Esophagus squamous epithelium (tissue), 5 donors: ENCODE measurements at places on chromosomes 7 and 10.
A peak's percentile ranks its signal among the peaks of the same experiment; 100 is the strongest.

DNA sequence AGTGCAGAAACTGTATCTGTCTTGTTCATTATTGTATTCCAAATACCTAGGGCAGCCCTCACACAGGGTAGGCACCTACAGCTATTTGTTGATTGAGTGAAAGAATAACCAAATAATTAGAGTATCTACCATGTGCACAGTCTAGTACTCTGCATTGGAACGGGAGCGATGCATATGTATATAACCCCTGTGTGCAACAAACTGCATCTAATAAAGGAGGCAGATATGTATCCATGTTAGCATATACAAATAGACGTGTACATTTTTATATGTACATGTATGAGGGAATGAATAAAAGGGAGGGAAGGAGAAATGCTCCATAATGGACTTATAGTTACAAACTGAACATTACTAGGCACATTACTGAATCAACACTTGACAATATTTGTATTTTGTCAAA is 191.3 kb upstream of the PTPRZ1 start:
- no peaks in the 10 kb centered on the region for H3K36me3 ChIP-seq
- no peak overlapping the region for H3K4me3 ChIP-seq
- H3K4me1 ChIP-seq = no peaks in the 10 kb centered on the region
- no peak for DNase-seq
- H3K27ac ChIP-seq = no peak overlapping the region
- no peaks in the 10 kb centered on the region for H3K27me3 ChIP-seq

GRCh38 chr7:2670720-2671391 is 17.1 kb upstream of the AMZ1 start:
- no peak overlapping the region for H3K27ac ChIP-seq
- peak; percentile 16 for DNase-seq
- no peak overlapping the region for H3K4me3 ChIP-seq

DNA sequence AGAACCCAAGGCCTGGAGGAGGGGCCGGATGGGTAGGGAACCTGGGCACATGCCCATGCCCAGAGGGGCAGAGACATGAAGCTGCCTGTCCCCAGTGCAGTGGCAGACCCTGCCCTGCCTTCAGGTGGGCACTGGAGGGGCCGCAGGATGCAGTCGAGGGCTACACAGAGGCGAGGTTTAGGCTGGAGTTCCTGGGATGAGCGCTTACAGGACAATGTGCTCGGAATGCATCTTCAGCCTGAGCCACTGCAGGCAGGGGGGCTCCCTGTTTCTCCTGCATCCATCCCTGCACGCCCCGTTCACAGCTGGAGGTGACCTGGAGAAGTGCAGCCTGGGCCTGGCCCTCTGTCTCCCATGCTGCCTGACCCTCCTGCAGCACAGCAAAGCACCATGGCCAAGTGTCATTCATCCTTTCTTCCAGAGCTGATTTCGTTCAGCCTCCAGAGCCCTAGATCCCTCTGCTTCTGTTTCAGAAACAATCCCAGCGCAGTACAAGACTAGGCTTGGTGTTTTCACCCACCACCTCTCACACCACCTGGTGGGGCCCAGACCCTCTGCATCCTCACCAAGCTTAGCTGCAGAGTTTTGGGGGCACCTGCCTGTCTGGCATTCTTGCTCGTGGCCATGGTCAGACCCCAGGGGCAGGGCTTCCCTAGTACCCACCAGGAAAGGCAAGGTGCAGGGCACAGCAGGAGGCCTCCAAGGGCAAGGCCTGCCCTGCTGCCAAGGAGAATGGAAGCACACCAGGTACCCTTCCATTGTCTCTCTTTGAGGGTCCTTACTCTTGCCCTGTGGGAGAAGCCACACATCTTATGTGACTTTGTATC is 311.9 kb downstream of the TCERG1L start:
- no peaks in the 10 kb centered on the region for H3K27me3 ChIP-seq
- H3K27ac ChIP-seq = no peak overlapping the region
- no peak for DNase-seq
- peaks cover 6% of the 10 kb centered on the region for H3K4me1 ChIP-seq
- no peaks in the 10 kb centered on the region for H3K36me3 ChIP-seq

DNA sequence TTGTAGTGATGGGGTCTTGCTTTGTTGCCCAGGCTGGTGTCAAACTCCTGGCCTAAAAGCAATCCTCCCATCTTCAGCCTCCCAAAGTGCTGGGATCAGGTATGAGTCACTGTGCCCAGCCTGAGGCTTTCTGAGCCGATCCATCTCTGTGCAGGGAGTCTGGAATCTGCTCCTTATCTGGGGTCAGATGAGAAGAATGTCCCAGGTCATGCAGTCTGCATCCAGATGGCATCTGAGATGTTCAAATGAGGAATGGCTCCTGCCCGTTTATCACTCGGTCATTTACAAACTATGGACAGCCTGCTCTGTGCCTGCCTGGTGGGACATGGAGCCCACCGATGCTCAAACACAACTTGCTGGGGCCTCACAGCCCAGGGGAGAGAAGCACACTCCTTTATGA is 11.1 kb upstream of the SLC18A3 start:
- no peak overlapping the region for H3K27ac ChIP-seq
- peaks cover 56% of the 10 kb centered on the region for H3K27me3 ChIP-seq
- no peak for DNase-seq

DNA sequence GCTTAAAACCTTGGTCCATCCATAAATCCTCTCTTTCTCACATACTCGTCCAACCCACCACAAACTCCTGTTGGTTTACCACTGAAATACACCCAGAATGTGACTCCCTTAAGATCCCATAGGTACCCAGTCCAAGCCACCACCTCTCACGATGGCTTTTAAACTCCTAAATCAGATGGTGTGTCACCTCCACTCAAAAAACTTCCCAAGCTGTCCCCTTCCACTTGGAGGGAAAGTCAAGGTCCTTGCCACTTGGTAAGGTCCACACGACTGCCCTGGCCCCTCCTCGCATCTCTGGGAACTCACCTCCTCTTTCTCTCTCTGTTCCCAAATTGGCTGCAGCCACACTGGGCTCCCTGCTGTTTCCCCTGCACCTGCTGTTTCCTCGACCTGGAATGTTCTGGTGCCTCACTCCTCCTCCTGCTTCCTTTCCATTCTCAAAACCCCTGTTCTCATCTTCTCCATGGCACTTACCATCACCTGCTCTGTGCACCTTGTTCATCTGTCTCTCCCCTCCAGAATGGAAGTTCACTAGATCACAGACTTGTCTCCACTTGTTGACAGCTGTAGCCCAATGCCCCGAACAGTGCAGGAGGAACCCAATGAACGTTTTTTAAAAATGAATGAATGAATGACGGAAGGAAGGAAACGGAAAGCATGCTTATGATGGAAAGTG is 23.0 kb downstream of the ZFAND2A start:
- peaks cover 21% of the 10 kb centered on the region for H3K4me1 ChIP-seq
- no peaks in the 10 kb centered on the region for H3K36me3 ChIP-seq
- no peak overlapping the region for H3K27ac ChIP-seq
- peak overlapping the region; percentile 79 for H3K4me3 ChIP-seq
- no peaks in the 10 kb centered on the region for H3K27me3 ChIP-seq

GRCh38 chr10:52780391-52781155 is 8.0 kb upstream of the MBL2 start:
- DNase-seq = no peak
- H3K27ac ChIP-seq = no peak overlapping the region
- no peak overlapping the region for H3K4me3 ChIP-seq
- peaks cover 16% of the 10 kb centered on the region for H3K27me3 ChIP-seq
- no peaks in the 10 kb centered on the region for H3K4me1 ChIP-seq
- no peaks in the 10 kb centered on the region for H3K36me3 ChIP-seq

DNA sequence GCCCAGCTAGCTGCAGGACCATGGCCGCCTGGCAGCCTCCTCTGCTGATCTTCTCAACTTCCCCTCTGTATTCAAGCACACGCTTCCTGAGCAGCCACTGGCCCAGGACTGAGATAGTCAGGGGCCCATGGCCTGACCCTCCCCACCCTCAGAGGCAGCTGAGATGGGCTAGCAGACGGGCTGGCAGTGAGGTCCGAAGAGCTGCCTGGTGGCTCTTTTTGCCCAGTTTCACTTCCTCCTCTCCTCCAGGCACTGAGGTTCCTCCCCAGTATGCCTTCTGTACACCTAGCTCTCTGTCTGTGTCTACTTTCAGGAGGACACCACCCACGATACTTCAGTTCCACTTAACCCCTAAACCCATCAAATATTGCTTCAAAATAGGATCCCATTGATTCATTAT is 395.6 kb downstream of the TNS3 start:
- no peaks in the 10 kb centered on the region for H3K36me3 ChIP-seq
- no peak overlapping the region for H3K4me3 ChIP-seq
- DNase-seq = no peak

DNA sequence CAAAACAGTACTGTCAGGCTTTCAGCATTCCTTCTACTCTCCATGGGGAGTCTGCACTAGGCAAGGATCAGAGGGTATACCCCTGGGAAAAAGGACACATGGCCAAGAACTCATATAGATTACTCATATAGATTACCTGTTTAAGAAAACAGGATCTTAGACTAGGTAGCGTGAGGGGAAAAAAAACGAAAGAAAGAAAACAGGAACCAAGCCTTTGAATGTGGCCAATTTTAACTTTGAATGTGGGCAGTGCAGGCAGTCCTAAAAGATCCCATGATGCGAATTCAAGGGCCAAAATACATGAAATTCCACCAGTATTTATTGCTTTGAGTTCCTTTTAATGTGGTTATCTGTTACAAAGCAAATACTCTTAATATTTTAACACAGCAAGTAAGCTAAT is 108.6 kb upstream of the TAC1 start:
- no peaks in the 10 kb centered on the region for H3K36me3 ChIP-seq
- H3K4me3 ChIP-seq = no peak overlapping the region
- no peaks in the 10 kb centered on the region for H3K4me1 ChIP-seq

GRCh38 chr10:33045421-33045820 is 87.4 kb upstream of the ITGB1 start:
- H3K36me3 ChIP-seq = no peaks in the 10 kb centered on the region
- no peak for DNase-seq
- H3K4me1 ChIP-seq = no peaks in the 10 kb centered on the region
- H3K4me3 ChIP-seq = no peak overlapping the region

DNA sequence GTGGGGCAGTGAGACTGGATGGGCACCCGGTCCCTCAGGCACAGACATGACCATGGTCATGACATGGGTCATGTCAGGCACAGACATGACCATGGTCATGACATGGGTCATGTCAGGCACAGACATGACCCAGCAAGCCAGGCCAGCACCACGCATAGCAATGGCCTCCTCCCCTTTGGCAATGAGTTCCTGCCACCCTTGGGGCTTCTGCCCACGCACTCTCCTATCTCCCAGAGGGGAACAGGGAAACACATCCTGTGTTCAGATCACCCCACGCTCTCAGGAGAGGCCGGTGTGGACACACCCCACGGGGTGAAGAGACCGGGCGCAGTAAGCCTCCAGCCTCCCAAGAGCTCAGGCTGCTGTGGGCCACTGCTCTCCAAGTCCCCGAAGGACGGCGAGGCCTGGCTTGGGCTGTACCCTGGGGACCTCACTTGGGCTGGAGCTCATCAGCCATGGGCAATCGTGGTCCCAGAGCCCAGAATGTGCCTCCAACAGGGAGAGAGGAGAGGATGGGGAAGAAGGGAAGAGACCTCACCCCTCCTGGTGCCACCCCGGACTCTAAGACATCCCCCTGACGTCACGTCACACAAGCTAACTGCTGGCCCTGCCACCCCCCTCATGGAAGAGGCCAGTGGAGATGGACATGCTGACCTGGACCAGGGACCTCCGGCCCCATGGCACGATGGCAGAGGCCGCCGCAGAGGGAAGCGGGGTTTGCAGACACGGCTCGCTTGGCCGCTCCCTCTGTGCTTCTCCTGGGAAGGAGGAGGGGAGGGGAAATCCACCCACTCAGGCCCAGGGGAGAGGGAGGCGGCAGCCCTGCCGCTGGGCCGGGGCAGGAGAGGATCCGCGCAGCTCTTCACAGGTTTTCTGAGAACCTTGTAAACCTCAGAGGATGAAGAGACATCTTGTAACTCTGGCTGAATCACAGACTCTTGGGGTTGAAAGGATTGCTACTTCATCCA is 269.6 kb downstream of the ELFN1 start:
- H3K36me3 ChIP-seq = no peaks in the 10 kb centered on the region
- H3K27me3 ChIP-seq = no peaks in the 10 kb centered on the region
- DNase-seq = no peak
- H3K27ac ChIP-seq = no peak overlapping the region

GRCh38 chr10:16586358-16587138 is 64.9 kb upstream of the C1QL3 start:
- no peak overlapping the region for H3K4me3 ChIP-seq
- H3K27ac ChIP-seq = no peak overlapping the region
- no peaks in the 10 kb centered on the region for H3K27me3 ChIP-seq

- H3K36me3 ChIP-seq = no peaks in the 10 kb centered on the region
- H3K27me3 ChIP-seq = no peaks in the 10 kb centered on the region
- no peak overlapping the region for H3K27ac ChIP-seq
- H3K4me1 ChIP-seq = no peaks in the 10 kb centered on the region
- no peak overlapping the region for H3K4me3 ChIP-seq
Observed at GRCh38 chr10:59387951-59388670, 25.8 kb upstream of the FAM13C start.

- H3K27ac ChIP-seq = no peak overlapping the region
- DNase-seq = no peak
- no peaks in the 10 kb centered on the region for H3K4me1 ChIP-seq
- H3K27me3 ChIP-seq = no peaks in the 10 kb centered on the region
Observed at GRCh38 chr10:131773370-131774343, 127.2 kb upstream of the PPP2R2D start.

- no peaks in the 10 kb centered on the region for H3K27me3 ChIP-seq
- no peak overlapping the region for H3K4me3 ChIP-seq
- no peak for DNase-seq
- no peaks in the 10 kb centered on the region for H3K4me1 ChIP-seq
- no peak overlapping the region for H3K27ac ChIP-seq
Observed at GRCh38 chr7:139560199-139560598, 36.7 kb downstream of the CLEC2L start.

DNA sequence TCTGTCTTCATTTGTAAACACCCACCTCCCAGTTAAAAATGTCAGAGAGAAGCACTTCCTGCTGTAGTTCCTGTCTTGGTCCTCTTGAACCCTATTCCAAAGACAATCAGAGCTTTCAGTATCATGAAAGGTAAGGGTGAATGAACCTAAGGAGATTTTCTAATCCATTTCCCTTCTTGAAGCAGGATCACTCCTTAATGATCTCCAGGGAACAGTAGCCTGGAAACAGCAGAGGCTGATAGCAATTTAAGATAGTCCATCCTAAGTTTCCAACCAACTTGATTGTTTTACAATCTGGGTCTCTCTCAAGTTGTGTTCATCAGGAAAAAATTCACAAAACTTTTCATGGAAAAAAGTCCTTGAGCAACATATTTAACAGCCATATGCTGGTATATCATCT is 273.6 kb downstream of the NEBL start:
- H3K27me3 ChIP-seq = no peaks in the 10 kb centered on the region
- H3K4me1 ChIP-seq = no peaks in the 10 kb centered on the region
- no peaks in the 10 kb centered on the region for H3K36me3 ChIP-seq
- H3K27ac ChIP-seq = no peak overlapping the region
- H3K4me3 ChIP-seq = no peak overlapping the region

GRCh38 chr7:11427686-11428273 is 404.2 kb downstream of the THSD7A start:
- H3K4me3 ChIP-seq = no peak overlapping the region
- H3K4me1 ChIP-seq = no peaks in the 10 kb centered on the region
- no peaks in the 10 kb centered on the region for H3K36me3 ChIP-seq
- DNase-seq = no peak
